ENCODE measurements at places on chromosomes 4 and X.

- DNase-seq = no peak
These were observed 30.4 kb upstream of the UBE2NL start for GRCh38 chrX:143853488-143853887.

- peak; percentile 9 for DNase-seq
These were observed 4.0 kb downstream of the EFNB1 start for GRCh38 chrX:68832516-68833447.

DNA sequence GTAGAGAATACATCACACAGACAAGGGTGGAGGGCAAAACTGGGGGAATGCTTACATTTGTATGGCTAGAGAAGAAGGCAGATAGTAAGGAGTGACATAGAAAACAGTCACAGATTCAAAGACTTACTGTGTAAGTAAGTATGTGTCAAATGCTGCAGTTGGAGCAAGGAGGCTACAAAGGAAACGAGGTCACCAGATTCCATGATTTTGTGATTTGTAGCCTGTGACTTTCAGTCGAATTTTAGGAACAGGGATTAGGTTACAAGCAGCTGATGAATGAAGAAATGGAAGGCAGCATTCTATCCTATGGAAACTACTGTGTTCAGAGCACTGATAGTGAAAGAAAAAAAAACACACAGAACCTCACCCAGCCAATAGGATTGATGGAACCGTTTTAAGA lies 407.9 kb downstream of the IL15 start:
- DNase-seq = no peak

GRCh38 chrX:2498781-2499302 lies 1.9 kb downstream of the DHRSX start:
- DNase-seq = no peak

DNA sequence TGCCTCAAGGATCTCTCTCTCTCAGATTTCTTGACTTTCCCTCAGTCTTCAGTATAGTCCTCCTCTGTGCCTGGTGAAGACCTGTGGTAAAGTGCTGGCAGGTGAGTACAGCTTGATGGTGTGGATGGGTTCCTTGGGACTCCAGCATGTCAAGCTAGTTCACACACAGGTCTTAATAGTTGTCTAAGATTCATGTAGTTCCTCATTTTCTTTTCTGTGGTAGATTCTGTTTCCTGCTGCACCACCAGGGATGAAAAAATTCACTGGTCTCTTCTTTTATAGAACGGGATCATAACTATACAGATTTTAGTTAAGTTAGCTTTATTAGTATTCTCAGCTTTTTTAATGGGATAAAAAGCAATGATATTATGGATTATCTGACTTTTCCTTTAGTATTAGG lies 32.5 kb upstream of the PAQR3 start:
- DNase-seq = no peak

DNA sequence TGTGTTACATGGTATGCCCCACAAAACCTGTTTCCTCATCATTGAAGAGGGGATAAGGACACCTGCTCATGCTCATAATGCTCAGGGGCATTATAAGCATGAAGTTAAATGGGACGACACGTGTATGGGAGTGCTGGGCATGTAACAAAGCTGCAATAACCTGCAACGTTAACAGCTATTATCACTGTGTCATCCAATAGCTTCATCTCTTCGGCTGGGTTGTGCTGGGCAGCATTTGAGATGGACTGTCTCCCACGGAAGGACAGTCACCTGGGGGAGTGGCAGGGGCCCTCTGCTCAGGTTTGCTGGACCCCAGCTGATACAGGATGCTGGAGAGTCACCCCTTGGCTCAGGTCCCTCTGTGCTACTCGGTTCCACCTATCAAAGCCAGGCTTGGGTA lies 94.5 kb downstream of the NSUN7 start:
- no peak for DNase-seq

DNA sequence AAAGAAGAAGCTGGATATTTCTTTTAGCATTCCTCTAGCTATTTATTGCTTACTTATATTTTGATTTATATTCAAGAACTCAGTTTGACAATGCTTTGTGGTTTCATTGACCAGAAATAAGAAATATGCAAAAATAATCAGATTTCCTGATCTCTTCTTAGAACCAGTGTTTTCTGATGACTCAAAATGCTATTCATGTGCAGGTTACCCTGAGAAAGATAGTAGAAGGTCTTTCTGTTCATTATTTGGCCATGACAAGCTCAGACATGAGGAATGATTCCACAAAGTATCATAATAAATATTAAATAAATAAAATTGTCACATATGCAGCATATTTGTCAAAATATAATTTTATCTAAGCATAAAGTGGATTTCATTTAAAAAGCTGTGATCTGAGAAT lies 24.1 kb downstream of the ADH7 start:
- DNase-seq = no peak

- DNase-seq = no peak
These were observed 16.8 kb downstream of the RS1 start for GRCh38 chrX:18654875-18655836.

DNA sequence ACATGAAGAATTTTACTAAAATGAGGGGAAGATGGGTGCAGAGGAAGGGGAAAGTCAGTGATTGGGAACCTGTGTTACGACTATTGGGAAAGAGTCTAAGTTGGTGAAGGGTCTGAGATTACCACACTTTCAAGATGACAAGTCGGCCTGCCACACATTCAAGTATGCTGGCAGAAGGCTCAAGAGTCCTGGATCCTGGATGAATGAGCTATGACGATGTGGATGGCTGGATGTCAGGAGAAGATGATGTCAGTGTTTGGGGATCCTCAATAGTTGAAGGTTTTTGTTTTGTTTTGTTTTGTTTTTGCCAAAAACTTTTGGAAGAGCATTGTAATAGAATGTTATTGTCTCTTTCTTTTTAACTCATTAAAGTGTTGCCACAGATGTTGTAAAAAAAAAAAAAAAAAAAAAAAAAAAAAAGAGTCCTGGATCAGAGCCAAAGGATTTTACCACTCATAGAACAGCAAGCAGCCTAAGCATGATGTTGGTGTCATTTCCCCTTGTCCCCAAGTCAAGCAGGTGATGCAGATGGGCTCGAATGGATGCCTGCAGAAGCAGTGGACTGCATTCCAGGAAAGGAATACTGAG lies 120.6 kb downstream of the REELD1 start:
- no peak for DNase-seq

- DNase-seq = peak; percentile 66
These were observed 750 bp downstream of the TMEM129 start for GRCh38 chr4:1720163-1720983.

DNA sequence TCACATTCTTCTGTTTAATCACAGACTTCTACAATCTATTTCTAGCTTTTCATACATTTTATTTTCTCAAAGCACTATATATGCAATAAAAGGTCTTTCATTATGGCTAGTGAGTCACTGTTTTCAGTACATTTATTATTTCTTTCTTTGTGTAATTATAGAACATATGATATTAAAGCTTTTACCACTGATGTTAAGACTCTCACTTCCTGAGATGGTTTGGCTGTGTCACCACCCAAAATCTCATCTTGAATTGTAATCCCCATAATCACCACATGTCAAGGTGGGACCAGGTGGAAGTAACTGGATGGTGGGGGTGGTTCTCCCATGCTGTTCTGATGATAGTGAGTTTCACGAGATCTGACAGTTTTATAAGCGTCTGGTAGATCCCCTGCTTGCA lies 41.9 kb downstream of the UBA6 start:
- DNase-seq = no peak

DNA sequence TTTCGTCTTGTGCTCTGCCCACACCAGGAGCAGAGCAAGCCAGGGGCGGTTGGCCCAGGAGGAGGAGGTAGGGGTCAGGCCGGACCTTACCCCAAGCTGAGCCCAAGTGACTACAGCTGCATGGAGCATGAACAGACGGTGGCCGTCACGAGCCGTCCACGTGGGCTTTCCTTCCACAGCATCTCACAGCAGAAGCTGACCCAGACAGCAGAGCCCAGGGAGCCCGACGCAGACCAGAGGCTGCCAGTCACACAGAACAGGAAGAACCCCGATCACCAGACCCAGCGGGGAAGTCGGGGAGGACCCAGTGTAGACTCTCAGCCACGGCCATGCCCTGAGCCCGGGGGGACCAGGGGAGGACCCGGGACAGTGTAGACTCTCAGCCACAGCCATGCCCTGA lies 58.0 kb downstream of the FAM53A start:
- no peak for DNase-seq

GRCh38 chr4:791898-792625 lies 33.9 kb downstream of the CPLX1 start:
- peak; percentile 61 for DNase-seq

DNA sequence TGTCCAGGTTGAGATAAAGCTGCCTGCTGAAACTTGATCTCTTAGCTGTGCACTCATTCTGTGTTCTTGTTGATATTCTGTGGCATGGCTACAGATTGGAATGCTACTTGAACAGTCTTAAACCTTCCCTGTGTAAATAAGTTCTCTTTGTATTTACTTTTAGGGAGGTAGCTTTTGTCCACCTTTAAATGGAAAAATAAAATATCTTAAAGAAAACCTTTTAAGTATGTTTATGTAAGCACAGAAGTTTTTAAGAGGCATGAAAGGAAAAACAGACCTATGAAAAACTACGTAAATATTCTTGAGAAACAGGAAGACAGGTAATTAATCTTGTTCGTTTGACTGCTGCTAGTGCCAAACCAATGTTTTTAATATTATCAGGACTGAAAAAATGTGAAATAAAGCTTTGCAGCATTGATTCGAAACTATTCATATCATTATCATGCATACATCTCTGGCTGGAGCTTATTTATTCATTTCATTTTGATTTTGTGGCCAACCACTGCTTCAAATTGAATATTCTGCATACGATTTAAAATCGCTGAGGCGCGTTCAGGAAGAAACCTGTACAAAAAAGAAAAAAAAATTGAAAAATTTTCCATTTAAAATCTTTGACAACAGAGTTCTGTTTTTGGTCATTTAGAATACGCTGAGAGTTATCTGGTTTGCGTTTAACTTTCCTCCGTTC lies 17.8 kb downstream of the HSD17B13 start:
- no peak for DNase-seq

DNA sequence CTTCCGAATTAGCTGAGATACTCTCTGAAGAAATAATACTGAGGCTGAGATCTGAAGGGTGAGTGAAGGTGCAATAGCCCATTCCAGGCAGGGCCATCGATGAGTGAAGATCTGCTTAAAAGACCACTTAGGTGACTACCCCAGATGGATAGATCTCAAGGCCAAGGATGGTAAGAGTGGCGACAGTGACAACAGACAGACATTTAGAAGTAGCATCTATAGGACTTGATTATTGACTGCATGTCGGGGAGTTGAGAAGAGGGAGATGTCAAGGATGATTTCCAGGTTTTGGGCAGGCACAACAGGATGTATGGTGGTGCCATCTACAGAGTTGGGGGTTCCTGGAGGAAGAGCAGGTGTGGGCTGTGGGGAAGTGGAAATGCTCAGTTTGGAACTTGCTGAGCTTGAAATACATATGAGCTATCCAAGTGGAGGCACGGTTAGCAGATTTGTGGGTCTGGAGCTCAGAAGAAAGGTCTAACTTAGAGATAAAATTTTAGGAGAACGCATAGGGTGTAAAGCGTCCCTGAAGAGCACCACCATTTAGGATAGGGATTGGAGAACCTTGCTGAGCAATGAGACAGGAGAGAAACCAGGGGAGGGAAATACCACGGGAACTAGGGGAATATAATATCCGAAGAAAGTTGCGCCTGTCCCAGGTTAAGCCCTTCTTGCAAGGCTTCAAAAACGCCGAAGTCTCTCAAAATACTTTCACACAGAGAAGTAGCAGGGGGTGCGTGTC lies 688 bp downstream of the UFSP2 start:
- DNase-seq = peak; percentile 25

GRCh38 chr4:147581606-147582350 lies 35.4 kb upstream of the TMEM184C start:
- no peak for DNase-seq
